ENCODE measurements at places on chromosomes 7 and 10. TPM values are rescaled to one million over a fixed set of nuclear protein-coding genes. Genes with fewer than 3 reads are reported as not detected.

Gene HTR7
- 0.14 TPM for total RNA-seq

- DNase-seq = no peak
Observed at GRCh38 chr7:115885550-115885949, 145.0 kb downstream of the TFEC start.

DNA sequence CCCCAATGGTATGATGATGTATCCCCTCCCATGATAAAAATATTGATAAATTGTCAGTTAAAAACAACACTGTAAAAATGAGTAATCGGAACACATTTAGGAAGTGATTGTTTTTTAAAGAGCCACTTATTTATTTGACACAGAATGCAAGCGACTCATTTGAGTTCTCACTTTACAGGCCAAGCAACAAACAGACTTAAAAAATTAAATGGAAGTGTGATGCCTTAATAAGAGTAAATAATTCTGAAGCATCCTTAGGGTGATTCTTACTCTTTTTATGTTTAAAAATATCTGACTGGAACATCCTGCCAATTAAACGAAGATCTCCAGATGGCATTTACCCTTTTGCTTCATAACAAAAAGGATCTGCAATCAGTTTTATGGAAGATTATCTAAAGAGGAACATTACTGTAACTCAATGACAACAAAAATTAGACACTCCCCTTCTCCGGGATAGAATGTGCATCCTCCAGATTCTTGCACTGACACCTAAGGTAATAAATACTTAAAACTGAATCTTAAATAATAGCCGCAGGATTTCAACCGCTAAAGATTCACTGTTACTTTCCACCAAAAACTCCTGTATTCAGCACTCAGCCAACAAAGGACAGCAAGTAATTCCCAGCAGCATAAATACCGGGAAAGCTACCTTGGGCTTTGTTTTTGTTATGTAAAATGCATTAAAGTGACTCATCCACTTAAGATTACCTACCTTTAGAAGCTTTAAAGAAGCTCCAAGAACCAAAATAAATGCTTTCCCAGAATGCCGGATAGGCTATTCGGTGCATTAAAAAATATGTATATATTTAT lies 1.7 kb downstream of the CACNA2D1 start:
- DNase-seq = no peak

DNA sequence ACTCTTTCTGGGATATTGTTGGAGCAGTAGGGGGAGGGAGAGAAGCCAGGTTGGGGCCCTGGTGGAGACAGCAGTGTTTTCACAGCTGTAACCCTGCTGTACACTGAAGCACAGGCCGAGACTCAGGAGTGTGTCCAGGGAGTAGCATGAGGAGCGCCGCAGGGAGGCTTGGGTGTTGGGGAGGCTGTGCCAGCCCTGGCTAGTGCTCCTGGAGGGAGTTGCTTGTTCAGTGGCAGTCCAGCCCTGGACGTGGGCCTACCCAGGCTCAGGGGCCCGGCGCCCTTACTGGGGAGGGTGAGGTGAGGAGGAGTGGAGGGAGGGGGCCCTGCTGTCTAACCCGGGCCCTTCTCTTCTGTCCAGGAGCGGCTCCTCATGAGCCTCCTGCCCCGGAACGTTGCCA lies 35.9 kb downstream of the ADCY1 start:
- DNase-seq = no peak

- no peak for DNase-seq
Observed at GRCh38 chr10:75776738-75777504, 345.5 kb downstream of the LRMDA start.

Gene NUDT13
- 1.8 TPM for total RNA-seq

- DNase-seq = no peak
Observed at GRCh38 chr10:51532044-51532443, 167.4 kb downstream of the CSTF2T start.

GRCh38 chr7:108196004-108196403 lies 65.8 kb upstream of the LAMB4 start:
- DNase-seq = no peak

DNA sequence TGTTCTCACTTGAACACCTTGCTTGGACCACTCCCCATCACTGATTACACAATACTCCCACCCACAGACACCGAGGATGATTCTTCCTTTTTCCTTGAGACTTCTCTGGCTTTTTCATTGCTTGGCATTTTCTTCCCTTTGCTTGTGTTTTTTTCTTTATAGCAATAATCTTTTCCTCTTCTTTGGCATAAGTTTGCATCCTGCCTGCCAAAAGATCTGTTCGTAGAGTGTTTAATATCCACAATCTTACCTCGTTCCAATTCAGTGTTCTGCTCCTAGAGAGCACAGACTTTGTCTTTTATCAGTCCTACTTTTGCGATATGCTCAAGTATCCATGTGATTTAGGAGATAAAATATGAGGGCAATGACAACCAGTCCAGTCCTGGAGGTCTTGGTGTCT lies 303.3 kb upstream of the CDC14C start:
- DNase-seq = no peak

Gene NUP42
- 52.0 TPM for total RNA-seq

Gene GPR26
- 0.09 TPM for total RNA-seq

Gene WEE2
- 0.05 TPM for total RNA-seq

DNA sequence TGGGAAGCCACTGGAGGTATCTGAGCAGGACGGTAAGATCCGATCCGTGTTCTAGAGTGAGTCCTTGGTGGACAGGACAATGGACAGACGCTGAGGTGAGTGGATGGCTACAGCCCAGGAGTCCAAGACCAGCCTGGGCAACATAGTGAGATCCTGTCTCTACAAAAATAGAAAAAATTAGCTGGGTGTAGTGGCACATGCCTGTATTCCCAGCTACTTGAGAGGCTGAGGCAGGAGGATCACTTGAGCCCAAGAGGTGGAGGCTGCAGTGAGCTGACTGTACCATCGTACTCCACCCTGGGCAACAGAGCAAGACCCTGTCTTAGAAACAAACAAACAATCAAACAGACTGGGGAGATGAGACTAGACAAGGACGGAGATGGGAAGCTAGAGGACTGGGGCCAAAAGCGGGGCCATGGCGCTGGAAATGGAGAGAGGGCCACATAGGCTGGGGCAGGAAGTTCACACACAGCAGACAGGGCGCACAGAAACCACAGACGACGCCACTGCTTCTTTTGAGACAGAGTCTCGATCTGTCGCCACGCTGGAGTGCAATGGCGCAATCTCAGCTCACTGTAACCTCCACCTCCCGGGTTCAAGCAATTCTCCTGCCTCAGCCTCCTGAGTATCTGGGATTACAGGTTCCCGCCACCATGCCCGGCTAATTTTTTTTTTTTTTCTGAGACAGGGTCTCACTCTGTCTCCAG lies 24.7 kb downstream of the DAGLB start:
- DNase-seq = no peak

DNA sequence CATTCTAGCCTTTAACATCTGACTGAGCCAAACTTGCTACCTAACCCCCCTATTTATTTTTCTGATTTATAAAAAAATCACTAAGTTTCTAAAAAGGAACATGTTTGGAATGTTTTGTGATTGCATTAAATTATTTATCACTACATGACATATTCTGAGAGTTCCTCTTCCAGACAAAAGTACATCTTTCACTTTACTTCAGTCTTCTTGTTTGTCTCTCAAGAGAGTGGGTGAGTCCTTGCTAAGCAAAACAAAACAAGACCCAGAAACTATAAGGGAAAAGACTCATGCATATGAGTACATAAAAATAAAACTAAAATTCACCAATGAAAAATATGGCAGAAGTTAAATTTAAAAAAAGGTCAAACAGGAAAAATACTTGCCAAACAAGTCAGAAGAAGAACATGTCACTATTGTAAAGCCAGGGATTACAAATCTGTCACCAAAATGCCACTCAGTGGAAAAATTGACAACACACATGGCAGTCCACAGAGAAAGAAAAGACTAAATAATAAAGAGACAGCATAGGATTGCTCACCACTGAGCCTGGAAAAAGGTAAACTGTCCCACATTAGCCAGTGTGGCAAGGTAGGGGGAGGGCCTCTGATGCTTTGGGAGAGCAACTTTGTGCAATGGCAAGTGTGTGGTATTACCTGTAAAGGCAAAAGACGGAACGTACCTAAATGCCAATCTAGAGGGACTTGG lies 166.7 kb upstream of the ZNF32 start:
- no peak for DNase-seq

Gene PIP
- total RNA-seq = 0.28 TPM

Data from thymus (tissue), 14 donors.